ENCODE measurements at places on chromosomes 3 and 15.

GRCh38 chr3:59235634-59236012 is 185.8 kb upstream of the CFAP20DC start:
- no peak for DNase-seq

GRCh38 chr3:114823061-114823460 is 324.0 kb downstream of the ZBTB20 start:
- no peak for DNase-seq

GRCh38 chr15:73139041-73139743 is 86.9 kb downstream of the NEO1 start:
- no peak for DNase-seq

- DNase-seq = no peak
Observed at GRCh38 chr3:56253941-56254665, 214.2 kb downstream of the ERC2 start.

GRCh38 chr3:29665688-29666087 is 384.8 kb downstream of the RBMS3 start:
- no peak for DNase-seq

DNA sequence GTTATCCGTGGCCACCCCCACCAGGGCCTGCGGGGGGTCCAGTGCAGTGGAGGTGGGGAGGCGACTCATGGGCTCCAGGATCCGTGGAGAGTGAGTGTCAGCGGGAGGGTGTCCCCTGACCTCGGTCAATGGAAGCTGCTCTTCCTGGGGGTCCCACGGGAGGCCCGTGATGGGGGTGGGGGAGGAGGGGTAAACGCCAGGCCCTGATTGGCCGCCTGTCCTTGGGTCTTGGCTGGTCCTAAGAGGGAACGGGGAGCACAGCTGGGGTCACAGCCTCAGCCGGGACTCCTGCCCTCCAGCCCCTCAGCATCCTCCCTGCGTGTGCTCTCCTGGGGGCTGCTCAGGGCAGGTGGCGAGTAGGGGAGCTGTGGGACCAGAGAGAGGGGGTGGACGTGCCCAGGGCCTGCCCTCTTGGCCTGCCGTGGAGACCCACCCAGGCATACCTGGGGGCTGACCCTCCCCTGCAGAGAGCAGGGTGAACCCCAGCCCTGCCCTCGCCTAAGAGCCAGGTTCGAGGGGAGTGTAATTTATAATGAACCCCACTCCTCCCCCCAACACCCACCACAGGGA is 184.6 kb downstream of the GOLGA6L6 start:
- no peak for DNase-seq

DNA sequence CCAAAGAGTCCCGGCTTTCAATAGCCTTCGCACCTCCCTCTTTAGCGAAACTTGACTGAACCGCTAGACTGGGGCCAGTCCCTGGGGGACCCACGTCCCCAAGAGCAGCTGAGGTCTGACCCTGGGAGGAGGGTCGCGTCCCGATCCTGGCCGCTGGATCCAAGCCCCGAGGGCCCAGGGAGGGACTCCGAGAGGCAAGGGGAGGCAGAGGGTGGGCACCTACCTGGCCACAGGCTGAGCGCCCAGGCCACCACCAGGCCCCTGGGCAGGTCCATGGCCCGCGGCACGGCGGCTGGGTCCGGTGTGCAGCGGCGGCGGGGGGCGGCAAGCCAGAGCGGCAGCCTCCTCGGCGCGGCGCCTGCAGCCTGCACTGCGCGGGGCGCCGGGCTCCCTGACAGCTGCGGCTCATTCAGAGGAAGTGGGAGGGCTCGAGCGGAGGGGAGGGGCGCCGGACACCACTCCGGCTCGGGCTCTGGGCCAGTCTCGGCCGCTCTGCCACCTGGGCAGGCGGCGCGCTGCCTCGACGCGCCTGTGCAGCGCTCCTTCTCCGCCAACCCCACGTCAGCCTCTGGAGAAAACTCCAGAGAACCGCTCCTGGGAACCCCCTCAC is at the start of gene ITGA11:
ITGA11 (minus strand) TSS at position 372 of the 610 bp plus-strand sequence; CDS start at position 275, 97 bp downstream.
- no peak for DNase-seq

DNA sequence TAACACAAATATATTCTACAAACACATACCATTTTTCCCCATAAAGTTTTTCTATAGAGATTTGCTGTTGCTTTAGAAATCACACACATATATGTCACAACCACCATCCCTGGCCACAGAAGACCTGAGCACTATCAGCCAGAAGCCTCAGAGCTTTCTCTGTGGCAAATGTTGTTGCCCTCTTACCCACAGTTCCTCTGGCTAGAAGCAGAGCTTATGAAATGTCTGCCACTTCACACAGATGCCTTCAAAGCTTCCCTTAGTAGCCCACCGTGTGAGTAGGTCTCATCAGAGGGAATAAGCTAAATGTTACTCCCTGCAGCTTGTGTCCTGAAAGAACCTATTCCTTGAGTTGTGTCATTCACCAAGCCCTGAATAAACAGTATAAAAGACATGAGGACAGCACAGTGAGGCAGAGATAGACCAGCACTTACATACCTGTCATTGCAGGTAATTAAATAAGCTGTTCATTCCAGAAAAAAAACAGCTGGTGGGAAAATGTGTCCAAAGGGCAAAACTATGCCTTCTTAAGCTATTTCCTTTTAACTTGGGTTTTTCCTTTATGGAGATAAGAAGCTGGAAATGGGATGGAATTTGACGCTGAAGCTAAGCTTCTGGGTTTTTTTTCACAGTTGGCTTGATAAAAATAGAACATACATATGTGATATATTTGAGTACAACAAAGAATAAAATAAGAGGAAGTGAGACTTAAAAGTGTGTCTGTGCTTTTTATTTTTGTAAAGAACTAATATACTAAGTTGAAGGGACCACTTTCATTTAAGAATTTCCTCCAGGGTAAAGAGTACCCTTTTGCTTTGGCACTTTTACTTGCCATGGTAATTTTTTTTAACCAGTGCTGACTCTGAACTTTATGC is 391.4 kb downstream of the KCNH8 start:
- DNase-seq = no peak

All from NCI-H1694 (cell line).